NCI-H526 treated with DMSO at 0.1 percent for 48 hours (cell line): ENCODE measurements at places on chromosomes 4 and X.

- no peak for DNase-seq
Measured at GRCh38 chr4:90857081-90857820, 730.1 kb downstream of the CCSER1 start.

DNA sequence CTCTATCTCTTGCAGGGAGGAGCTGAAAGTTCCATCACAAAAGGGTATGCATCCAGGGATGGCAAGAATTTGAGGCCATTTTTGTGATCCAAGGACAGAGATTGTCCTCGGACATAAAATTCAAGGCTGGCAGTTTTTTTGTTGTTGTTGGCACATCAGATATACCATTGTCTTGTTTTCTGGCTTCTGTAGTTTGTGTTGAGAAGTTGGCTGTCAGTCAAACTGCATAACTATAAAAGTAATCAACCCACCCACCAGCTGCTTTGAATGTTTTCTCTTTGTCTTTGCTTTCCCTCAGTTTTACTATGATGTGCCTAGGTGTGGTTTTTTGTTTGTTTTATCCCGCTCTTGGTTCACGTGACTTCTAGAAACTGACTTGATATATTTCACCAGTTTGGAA lies 21.6 kb upstream of the PDZD4 start:
- DNase-seq: no peak

GRCh38 chrX:4741024-4741423 lies 1027.6 kb upstream of the PRKX start:
- no peak for DNase-seq

GRCh38 chr4:139017861-139018260 lies 2.3 kb downstream of the NOCT start:
- no peak for DNase-seq
